ENCODE measurements at places on chromosomes 1 and 21.

- peak; percentile 76 for DNase-seq
Observed at GRCh38 chr1:216812966-216813365, 89.7 kb upstream of the ESRRG start.

- no peak for DNase-seq
Observed at GRCh38 chr1:27894521-27894920, 22.2 kb downstream of the THEMIS2 start.

GRCh38 chr1:5993556-5994491 is 1.6 kb upstream of the NPHP4 start:
- no peak for DNase-seq

DNA sequence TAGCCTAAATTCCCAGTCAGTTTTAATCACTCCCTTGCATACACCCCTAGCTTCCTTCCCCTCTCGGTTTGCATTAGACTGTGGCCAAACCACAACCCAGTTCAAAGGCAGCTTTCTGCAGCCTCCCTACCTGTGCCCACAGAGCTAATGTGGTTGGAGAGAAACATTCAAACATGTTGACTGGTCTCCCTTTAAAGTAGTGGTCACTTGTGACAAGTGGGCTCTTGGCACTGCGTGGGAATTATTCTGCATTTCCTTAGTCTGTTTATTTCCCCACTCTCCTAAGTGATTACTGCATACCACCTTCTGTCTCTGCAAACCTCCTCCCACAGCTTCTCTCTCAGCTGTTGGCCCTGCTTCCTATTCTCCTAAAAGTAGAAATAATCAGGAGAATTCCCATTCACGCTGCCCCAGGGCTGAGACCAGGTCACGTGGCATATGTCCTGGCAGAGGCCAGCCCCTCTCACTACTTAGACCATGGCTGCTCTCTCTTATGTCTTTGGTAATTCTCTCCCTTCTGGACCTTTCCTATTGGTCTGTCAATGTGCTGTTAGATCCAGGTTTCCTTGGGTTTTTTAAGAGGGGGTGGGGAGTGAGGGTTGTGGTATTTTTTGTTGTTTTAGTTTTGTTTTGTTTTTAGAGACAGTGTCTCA is 38.4 kb upstream of the CD101 start:
- no peak for DNase-seq

DNA sequence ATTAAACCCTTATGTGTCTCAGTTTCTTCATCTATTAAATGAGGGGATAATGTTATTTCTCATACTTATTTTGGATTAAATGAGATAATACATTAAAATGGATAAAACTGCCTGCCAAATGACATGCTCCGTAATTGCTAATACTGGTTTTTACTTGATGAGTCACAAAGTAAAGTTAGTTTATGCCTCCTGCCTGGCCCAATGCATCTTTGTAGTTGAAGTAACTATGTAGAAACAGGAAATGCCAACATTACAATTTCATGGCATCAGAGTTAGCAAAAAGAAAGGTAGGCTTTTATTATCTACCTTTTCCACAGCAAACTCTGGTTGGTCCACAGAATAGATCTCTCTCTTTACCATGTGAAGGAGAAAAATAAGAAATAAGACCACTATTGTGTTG is 214.5 kb downstream of the TBX15 start:
- peak; percentile 63 for DNase-seq

- DNase-seq: no peak
Observed at GRCh38 chr1:241356187-241356518, 852 bp downstream of the RGS7 start.

- peak; percentile 61 for DNase-seq
Observed at GRCh38 chr1:29379443-29380073, 143.2 kb downstream of the PTPRU start.

DNA sequence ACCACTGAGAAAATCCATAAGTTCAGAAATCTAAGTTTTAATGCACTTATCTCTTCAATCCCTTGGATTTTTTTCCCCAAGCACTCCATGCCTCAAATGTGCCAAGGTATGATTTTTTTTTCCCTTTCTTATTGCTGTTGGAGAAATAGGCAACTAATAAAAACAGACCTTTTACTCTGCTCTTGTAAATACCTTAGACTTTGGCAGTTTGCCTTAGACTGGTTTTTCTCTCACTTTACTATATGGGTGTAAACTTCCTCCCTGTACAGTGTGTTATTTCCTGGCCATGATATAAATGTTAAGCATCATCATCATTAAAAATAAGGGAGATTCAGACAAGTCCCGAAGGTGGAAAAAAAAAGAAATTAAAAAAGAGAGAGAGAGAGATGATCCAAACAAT is 65.7 kb downstream of the LRRC8C start:
- DNase-seq: no peak

DNA sequence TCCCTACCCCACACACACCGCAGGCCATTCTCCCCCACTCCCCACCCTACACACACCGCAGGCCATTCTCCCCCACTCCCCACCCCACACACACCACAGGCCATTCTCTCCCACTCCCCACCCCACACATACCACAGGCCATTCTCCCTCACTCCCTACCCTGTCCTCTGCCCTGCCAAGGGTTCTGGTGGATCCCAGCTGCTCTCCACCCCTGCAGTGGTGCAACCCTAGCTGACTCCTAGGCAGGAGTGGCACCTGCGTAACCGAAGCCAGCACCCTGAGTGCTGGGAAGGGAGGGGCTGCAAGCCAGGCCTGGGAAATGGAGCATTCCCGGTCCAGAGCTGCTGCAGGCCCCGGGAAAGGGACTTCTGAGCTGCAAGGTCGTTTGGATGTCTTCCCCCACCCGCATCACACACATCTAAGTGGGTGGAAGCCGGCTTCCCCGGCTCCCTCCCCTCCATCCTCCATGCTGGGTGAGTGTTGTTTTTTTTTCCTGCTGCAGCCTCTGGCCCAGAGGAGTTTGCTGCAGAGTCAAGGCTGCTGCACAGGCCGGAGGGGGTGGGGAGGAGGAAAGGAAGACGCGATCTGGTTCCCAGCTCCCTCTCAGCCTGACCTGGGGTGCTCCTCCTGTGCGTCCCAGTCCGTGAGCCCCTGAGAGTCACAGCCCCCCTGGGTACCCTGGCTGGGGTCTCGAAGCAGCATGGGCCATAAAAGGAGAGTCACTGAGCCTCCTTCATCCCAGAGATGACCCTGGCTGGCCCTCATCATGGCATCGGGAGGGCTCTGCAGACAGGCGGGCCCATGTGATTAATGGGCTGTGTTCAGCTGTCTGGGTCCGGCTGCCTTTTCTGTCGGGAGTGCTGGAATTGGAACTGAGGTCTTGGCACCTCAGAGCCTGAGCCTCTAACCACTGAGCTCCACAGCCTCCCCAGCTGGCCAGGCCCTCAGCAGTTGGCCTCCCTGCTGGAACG is 16.1 kb downstream of the H6PD start:
- no peak for DNase-seq

GRCh38 chr1:63773815-63774616 is at the start of gene ROR1:
Gene ROR1, plus strand, starts transcription at chr1:63774017.
- DNase-seq: peak; percentile 89

DNA sequence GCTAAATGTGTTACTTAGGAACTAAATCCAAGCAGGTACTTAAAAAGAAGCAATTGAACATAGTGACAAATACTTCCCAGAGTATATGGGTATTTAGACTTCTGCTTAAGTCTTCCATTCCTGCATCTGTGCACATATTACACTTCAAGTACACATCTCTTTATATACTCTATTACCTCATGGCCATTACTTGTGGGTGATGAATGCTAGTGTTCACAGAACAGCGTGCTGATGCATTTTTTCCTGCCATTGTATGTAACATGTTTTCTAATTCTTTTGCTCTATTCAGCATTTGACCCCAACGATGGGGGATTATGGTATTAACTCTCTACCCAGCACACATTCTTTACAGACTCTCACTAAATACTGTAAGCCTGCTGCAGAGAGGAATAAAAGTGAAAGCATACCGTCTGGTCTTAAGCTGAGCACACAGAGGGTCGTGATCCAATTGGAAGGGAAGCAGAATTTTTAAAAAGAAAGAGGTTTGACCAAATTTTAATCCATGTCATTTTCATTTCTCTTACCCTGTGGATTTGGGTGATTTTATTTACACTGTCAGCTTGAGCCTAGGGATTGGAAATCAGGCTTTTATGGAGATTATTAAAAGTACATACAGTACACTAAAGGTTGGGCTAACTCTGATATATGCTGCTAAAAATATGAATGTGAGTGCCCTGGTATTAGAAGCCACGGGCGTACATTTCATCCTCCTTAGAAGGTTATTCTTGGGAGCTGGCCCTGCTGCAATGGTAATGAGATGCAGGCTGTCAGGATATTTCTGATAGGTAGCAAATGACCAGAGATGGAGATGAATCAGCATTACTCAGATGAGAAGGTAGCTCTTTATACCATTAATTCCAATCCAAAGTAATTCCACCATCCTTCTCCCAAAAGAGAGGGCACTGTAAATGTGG is 95.5 kb upstream of the PROX1 start:
- no peak for DNase-seq

DNA sequence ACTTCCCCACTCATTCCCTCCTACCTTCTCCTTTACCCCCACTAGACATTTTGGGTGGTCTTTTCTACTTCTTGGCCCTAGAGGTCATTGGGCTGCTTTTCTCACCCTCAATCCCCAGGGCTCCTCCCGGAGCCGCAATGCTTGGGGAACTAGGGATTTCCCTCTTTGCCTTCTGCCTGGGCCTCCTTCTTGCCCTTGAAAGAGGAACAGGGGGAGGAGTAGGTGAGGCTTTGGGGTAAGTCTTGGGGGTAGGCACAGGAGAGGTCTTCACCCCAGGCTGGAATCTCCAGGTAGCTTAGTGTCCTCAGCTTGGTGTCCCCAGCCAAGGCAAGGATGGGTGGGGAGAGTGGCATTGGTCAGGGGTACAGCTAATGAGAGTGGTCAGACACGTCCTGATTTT is 56.2 kb upstream of the EPS8L3 start:
- DNase-seq: no peak

DNA sequence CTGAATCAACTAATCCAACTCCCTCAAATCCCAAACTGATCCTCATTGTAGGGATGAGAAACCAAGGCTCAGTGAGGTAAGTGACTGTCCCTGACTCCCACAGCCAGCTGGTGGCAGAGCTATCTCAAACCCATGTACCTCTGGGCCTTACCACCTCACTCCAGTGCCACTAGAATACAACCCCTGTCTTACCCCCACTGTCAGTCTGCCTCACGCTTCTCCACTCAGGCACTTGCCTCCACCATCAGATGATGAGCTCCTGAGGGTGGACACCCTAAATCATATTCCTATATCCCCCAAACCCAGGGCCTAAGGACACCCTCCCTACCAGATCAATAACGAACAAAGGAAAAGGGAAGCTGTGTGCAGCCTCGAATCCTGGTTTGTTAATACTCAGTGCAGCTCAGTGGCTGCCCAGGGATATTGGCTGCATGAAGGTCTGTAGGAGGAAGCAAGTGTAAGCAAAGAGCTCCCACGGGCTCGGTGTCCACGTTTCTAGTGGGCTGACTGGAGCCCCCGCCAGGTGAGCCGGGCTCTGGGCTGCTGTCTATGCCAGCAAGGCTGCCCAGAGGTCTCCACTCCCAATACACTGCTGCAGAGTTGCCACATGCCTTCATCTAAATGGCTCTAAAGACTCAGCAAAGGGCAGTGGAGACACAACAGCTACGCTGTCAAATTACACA is 533.4 kb downstream of the MATN1 start:
- DNase-seq: no peak

DNA sequence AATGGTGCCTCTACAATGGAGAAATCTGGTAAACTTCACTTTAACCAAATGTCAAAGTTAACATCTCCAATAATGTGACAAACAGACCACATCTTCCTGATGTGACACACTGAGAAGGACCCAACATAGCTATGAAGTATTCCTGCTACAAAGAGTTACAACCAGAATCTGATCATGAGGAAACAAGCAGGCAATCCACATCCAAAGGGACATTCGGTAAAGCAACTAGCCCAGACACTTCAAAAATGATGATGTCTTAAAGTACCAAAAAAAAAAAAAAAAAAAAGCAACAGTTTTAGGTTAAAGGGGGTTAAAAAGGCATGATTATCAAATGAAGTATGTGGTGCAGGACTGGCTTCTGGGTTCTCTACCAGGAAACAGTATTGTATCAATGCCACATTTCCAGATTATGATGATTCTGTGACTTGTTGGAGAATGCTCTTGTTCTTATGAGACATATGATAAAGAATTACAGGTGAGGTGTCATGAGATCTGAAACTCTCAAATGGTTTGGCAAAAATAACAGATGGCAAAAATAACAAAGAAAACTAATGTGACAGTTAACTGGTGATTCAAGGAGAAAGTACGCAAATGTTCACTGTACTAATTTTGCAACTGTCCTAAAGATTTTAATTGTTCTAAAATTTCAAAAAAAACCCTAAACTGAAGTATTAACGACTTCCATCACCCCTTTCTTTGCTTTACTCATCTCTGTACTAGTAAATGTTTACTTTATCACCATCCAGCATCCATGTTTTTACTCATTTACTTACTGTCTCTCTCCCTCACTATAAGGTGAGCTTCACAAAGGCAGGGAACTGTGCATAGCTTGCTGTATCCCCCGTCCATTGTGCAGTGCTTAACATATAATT is 2.8 kb downstream of the CD58 start:
- DNase-seq: no peak

GRCh38 chr1:3680488-3681230 is 28.3 kb downstream of the TP73 start:
- DNase-seq: no peak

GRCh38 chr1:50661626-50662025 is 238.4 kb upstream of the DMRTA2 start:
- peak; percentile 22 for DNase-seq
